T-helper 1 cell (primary cell): ENCODE measurements at places on chromosomes 1 and 21.

GRCh38 chr1:212301580-212301979, 16.4 kb downstream of the PPP2R5A start:
- no peak for DNase-seq

DNA sequence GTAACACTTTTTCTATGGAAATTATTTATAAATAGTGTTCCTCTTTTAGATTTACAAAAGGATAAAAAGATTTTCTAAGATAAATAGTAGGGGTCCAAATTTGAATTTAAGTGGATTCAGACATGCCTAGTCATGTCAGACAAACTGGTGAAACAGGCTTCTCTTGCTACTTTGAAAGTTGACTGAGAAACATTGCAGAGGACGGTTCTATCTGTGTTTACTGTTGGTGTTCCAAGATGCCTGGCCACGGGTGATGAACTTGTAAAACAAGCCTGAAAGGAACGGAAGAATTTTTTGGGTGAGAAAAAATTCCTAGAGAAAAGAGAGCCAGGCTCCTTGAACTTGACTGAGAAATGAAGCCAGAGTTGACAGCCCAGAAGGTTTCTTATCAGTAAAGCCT, 2.2 kb downstream of the KRTAP19-1 start:
- no peak for DNase-seq

- DNase-seq = no peak
Measured at GRCh38 chr1:243520831-243521230, 265.0 kb downstream of the SDCCAG8 start.

DNA sequence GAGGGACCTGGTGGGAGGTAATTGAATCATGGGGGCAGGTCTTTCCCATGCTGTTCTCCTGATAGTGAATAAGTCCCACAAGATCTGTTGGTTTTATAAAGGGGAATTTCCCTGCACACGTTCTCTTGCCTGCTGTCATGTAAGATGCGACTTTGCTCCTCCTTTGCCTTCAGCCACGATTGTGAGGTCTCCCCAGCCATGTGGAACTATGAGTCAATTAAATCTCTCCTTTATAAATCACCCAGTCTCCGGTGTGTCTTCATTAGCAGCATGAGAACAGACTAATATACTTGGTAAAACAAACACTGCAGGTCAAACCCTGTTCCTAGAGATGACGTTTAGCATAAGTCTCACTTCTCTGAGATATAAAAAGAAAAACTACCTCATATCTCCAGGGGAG, 148.3 kb downstream of the MATN1 start:
- no peak for DNase-seq

GRCh38 chr1:114521396-114522263, 10.6 kb upstream of the TRIM33 start:
- no peak for DNase-seq

DNA sequence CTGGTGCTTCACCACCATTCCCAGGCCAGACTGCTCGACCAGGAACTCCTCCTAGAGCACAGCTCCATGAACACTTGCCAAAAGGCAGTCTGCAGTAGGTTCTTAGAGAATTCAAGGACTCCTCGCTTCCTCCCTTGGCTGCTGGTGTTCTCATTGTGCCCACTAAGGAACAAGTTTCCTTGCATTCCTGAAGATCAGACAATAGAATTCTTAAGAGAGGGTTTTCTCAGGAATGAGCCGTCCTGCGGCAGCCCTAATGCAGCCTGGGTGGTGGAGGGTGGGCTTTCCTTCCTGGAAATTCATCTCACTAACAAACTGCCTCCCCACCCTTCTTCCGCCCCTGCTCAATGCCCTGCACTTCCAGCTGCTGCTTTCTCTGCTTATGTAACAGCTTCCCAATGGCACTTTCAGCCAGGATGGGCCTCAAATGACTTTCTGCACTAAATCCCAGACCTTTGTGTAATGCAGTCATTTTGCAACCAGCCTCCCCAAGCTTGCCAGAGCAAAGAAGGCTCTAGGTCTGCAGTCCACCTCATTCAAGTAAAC, 287.9 kb downstream of the PLPP3 start:
- no peak for DNase-seq

DNA sequence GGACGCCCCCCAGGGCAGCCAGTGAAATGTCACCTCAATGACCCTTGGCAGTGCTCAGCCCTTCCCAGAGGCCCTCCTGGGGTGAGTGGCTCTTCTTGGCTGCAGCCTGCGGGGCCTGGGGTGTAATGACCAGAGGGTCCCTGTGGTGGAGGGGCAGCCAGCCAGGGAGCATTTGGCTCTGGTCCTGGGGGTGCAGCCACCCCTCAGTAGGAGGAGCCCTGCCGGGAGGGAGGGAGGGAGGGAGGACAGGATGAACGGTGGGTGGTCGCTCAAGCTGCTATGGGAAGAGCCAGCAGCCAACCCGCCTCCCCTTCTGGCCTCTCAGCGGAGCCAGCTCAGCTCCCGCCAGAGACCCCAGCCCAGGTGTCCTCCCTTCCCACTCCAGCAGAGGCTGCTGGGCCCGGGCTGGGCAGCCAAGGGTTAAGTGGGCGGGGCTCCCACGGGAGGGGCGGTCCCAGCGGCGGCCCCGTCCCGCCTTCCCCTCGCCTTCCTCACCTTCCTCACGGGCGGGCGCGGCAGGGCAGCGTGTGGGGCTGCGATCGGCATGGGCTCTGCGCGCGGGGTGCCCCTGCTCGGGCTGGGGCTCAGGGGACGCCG, 9.0 kb upstream of the PLCH2 start:
- peak; percentile 23 for DNase-seq

DNA sequence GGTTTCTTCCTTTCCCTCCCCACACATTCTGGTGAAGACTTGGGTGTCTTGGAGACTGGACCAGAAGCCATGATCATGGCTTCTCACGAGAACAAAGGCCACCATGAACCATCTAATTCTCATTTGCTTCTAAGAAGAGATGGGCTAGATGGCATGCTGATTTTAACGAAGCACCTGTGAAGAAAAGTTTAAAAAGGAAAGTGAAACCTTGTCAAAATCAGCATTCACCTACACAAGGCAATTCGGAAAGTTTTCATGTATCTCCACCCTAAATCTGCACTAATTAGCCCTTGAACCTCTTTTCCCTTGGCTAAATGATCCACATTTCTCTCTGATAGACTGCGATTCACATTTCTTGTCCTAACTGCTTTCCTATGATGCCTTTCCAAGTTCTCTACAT, 114.3 kb upstream of the RAVER2 start:
- DNase-seq = no peak

DNA sequence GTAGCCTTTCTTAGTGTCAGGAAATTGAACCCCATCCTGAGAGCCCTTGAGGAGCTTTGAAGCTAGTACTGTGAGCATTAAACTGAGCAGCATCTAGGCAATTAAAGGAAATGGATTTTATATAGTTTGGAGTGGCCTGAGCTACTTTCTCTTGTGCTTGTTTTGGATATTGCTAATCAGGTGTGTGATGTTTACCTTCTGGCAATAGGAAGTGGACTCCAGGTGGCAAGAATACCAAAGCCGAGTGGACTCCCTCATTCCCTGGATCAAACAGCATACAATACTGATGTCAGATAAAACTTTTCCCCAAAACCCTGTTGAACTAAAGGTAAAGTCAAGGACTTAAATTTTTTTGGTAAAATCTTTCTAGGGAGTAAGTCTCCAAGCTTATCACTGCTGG, 79.4 kb downstream of the MACF1 start:
- no peak for DNase-seq

DNA sequence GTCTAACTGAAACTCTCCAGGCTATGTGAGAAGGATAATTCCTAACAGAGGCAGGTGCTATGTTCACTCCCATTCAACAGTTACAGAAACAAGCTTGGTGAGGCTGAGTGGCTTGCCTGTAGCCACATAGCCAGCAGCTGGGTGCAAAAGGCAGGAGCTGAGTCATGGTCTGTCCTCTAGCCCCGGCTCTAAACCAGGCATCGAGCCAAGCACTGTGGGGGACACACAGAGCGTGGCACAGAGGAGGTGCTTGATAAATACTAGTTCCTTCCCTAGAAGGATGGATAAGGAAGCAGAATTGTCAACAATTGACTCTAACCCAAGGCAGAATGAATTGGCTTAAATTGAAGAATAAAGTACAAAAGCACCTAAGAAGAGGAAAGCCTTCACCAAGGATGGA, 10.4 kb upstream of the KCNA2 start:
- no peak for DNase-seq

DNA sequence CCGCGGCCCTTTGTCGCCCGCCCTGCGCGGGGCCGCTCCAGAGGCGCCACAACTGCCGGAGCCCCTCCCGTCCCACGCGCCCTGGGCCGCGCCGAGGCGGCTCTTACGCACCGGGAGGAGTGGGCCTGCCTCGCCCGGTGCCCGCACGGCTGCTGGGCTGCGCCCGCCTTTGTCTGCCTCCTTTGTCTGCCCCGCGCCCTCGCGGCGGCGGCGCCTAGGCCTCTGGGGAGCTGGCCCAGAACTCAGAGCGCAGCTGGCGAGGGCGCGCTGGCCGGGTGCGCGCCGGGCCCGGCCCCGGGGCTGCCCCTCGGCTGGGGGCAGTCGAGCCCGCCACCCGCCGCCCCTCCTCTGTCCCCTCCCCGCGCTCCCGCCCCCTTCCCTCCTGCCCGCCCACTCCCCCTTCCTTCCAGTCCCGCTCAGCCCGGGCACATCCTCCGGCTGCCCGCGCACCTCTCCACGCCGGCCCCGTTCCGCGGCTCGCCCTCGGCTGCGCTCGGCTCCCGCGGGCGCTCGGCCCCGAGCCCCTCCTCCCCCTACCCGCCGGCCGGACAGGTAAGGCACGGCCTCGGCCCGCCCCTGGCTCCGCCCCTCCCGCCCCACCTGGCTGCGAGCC, at the start of gene DRAXIN:
TSS of gene DRAXIN (plus strand) at position 409 of the 613 bp plus-strand sequence. CDS start 14,549 bp downstream, outside the sequence.
- DNase-seq = no peak

DNA sequence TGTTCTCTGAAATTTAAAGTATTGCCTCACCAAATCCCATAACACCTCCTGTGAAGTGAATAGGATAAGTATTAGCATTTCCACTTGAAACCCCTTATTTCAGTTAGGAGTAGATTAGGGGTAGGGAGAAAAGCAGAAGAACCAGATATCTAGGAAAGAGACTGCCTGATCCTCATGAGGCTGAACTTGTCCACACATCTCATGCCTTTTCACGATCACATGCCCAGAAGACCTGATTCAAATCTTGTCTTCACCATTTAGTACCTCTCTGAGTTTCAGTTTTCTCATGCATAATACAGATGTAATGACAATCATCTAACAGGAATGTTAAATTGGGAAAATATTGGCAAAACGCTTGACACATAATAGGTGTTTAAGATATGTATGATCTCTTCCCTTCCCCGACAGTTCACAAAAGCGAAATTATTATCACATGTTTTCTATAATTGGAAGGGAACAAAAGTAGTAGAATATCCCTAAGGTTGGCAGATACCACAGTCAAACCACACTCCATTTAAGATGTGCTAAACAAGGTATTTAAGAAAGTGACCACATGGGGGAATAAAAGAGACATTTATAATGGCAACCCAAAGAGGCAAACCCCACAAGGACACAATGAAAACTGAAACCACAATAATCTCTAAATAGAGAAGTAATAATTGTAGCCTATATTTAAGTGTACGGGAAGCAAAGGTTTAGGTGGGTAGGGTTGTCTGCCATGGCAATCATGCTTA, 25.2 kb downstream of the GFI1 start:
- DNase-seq = no peak

- DNase-seq = no peak
Measured at GRCh38 chr21:15763359-15763758, 33.6 kb downstream of the USP25 start.

DNA sequence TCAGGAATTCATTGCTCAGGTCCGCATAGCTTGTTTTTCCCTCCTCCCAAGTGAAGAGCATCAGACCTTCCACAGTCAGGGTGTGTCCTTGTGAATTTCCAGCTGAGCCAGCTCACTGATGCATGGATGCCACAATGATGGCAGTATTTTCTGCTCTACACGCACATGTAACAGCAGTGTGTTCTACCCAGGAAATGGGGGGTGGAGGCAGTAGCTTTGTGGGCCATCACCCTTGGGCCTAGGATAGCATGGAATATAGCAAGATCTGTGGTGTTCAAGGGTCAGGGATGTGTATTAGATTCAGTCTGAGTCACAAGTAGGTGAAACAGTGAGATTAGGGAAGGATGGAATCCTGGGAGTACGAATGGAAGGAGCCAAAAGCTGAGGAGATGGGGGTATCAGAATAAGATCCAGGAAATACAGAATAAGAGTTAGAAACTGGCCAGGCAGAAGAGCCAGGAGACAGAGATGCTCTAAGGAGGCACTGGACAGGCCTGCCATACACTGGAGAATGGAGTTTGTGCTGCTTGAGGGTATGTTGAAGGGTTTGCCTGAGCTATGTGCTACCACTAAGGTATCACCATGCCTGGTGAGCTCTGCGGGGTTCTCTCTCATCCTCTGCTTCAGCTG, 90.6 kb upstream of the CNIH3 start:
- DNase-seq = no peak

DNA sequence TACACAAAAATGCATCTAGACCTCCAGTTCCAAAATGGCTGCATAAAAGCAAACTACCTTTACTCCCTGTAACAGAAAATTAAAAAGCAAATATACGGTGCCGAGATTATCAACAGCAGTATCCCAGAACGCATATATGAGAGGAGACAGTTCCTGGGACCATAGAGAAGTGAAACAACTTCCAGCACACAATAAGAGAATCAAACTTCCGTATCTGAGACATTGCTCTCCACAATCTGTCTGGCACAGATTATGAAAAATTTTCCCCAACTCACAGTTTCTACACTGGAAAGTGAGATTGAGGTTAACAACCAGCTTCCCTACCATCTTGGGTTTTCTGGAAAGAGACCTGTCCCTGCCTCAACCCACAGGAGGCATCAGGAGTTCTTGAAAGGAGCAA, 47.2 kb upstream of the ST6GALNAC3 start:
- no peak for DNase-seq

DNA sequence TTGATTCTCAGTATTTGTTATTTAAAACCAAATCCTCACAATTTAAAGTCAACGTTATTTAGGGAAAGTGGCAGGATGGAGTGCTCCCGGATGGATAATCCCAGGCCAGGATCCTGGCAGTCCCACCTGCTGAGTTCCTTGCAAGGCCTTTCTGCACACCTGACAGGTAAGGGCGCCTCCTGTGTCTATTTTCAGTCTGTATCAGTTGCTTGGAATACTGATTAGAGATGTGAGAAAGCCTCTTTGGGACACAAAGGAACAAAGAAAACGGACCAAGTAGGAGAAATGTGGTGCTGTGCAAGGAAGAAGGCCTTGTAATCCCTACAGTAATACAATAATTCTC, 12.2 kb downstream of the STYXL2 start:
- DNase-seq = no peak
